ENCODE measurements at places on chromosomes 12 and 14.

GRCh38 chr12:77001276-77001675, 64.1 kb downstream of the E2F7 start:
- no peaks in the 10 kb centered on the region for H3K27me3 ChIP-seq
- H3K27ac ChIP-seq = no peak overlapping the region
- H3K36me3 ChIP-seq = no peaks in the 10 kb centered on the region
- no peak overlapping the region for H3K4me3 ChIP-seq
- no peaks in the 10 kb centered on the region for H3K4me1 ChIP-seq

DNA sequence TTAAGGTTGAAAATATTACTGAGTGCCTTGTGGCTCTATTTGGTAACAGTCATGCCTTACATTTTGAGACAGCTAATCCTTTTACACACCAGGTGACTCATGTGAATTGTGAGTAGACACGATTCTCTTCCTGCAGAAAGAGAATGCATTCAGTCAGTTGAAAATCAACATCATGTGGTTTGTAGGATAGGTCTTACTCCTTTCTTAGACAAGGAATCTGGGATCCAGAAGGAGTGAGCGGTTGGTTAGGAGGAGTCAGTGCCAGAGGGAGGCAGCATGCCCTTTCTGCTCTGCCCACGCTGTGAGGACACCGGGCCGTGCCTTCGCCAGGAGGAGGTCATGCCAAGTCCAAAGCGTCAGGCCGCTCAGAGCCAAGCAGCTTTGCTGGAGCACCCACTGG, 47.6 kb downstream of the TRAF3 start:
- no peaks in the 10 kb centered on the region for H3K36me3 ChIP-seq
- DNase-seq = no peak
- no peak overlapping the region for H3K4me3 ChIP-seq
- no peaks in the 10 kb centered on the region for H3K4me1 ChIP-seq
- no peaks in the 10 kb centered on the region for H3K27me3 ChIP-seq

DNA sequence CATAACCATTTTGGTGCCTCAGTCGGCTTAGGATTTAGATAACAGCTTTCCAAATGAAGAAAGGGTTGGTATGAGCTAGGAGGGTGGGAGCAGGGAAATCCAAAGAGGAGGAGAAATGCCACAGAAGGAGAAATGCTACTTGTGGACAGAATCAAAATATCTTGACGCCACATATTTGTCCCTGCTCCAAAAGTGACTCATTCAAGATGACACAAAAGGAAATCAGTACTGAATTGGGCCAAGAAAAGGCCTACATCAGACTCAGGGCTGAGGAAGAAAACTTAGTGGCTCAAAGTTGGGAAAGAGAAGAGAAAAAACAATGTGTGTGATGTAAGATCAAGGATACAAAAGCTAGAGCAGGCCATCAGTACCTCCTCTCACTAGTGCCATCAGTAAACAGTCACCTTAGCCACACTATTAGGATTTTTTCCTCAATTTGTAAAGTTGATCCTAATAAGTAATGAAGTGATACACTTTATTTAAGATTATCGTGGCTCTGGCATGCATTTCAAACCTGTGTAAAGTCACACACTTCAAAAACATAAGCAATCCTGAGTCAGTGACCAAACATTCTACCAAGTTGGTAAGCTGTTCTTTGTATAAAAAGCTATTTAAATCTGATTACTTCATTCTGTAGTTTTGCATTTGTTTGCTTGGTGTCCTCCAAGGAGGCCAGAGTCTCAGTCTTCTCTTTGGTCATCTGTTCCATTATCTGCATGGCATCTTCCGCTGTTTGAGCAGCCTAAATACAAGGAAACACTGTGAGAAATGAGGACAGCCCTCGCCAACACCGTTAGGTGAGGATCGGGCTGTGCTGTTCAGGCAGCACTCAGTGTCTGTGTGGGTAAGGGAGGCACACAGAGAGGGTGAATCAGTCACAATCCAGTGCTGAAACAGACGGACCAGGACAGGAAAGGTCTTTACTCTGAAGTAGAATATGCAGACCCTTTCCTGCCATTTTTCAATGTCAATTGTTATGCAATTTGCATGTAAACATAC, 52.6 kb upstream of the VPS33A start:
- no peaks in the 10 kb centered on the region for H3K4me1 ChIP-seq
- peaks cover 38% of the 10 kb centered on the region for H3K36me3 ChIP-seq
- no peak for DNase-seq

- no peaks in the 10 kb centered on the region for H3K27me3 ChIP-seq
- H3K4me1 ChIP-seq = no peaks in the 10 kb centered on the region
- no peaks in the 10 kb centered on the region for H3K36me3 ChIP-seq
- no peak overlapping the region for H3K4me3 ChIP-seq
These were observed 43.1 kb upstream of the GPHB5 start for GRCh38 chr14:63361790-63362189.

DNA sequence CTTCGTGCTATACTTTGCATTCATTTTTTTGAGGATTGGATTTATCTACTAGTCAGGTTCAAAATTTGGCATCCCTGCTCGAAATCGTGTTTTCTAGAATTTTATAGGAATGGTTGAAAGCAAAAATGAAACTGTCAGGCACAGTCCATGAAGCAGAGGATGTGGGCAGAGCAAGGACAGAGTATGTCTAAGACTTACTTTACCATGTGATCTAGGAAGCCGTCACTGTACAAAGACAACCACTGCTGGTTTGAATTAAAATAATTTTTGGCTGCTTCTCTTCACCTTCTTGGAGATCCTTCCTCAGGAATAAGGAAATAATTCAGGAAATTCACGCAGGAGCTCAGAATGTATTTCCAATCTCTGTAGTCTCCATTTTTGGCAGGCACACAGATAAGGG, 31.6 kb upstream of the SGPP1 start:
- H3K27me3 ChIP-seq = no peaks in the 10 kb centered on the region
- no peaks in the 10 kb centered on the region for H3K4me1 ChIP-seq
- DNase-seq = no peak

GRCh38 chr14:80973931-80974641, 18.7 kb downstream of the TSHR start:
- H3K4me1 ChIP-seq = peaks cover 7% of the 10 kb centered on the region
- H3K36me3 ChIP-seq = no peaks in the 10 kb centered on the region
- no peaks in the 10 kb centered on the region for H3K27me3 ChIP-seq
- DNase-seq = no peak
- no peak overlapping the region for H3K4me3 ChIP-seq

GRCh38 chr12:94184995-94185719, 36.8 kb downstream of the PLXNC1 start:
- no peaks in the 10 kb centered on the region for H3K36me3 ChIP-seq
- no peak overlapping the region for H3K27ac ChIP-seq
- H3K4me3 ChIP-seq = no peak overlapping the region
- H3K27me3 ChIP-seq = no peaks in the 10 kb centered on the region
- H3K4me1 ChIP-seq = no peaks in the 10 kb centered on the region
- DNase-seq = no peak

DNA sequence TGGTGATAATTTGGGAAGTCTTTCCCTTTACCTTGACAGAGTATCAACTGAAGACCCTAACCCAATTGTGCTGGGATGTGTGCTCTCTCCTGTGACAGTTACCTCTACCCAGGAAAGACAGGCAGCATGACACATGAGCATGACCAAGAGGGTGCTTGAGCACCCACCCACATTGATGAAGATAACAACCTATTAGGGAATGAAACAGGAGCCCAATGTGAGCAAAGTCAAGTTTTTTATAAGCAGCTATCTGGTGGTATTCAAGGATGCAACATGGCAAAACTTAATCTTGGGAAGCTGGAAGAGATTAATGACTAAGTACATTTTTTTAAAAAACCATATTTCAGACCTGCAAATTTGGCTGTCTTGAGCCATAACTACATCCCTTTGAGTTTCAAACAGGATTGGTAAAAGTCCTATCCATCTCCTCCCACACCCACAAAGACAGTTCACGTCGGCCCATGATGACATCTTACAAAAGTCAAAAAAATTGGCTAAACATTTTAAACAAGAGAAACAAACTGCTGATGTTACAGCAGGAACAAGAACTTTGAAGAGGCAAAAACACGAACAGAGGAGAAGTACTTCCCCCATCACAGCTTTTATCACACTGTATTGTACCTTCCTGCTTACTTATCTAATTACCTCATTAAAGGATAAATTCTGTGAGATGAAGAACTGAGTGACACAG, 60.3 kb downstream of the MED13L start:
- H3K36me3 ChIP-seq = no peaks in the 10 kb centered on the region
- H3K27me3 ChIP-seq = no peaks in the 10 kb centered on the region
- no peak overlapping the region for H3K27ac ChIP-seq
- H3K4me3 ChIP-seq = no peak overlapping the region
- DNase-seq = no peak

GRCh38 chr14:25411781-25412757, 362.1 kb upstream of the STXBP6 start:
- H3K4me1 ChIP-seq = no peaks in the 10 kb centered on the region

DNA sequence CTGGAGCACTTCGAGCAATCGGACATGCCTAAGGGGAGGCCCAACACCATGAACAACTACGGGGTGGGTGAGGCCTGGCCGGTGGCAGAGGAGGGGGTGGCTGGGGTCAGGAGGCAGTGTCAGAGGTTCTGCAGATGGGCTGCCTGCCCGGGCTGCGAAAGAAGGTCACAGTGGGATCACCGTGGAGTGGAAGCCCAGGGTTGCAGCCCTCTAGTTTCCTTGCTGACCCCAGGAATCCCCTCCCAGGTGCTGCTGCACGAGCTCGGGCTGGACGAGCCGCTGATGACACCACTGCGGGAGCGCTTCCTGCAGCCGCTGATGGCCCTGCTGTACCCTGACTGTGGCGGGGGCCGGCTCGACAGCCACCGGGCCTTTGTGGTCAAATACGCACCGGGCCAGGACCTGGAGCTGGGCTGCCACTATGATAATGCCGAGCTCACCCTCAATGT, 1.9 kb upstream of the ARL6IP4 start:
- no peaks in the 10 kb centered on the region for H3K27me3 ChIP-seq
- H3K27ac ChIP-seq = no peak overlapping the region
- H3K4me1 ChIP-seq = peaks cover 18% of the 10 kb centered on the region
- DNase-seq = peak; percentile 69

- DNase-seq = no peak
- H3K36me3 ChIP-seq = no peaks in the 10 kb centered on the region
- H3K27ac ChIP-seq = no peak overlapping the region
- no peaks in the 10 kb centered on the region for H3K4me1 ChIP-seq
- H3K4me3 ChIP-seq = no peak overlapping the region
These were observed 85.0 kb upstream of the ARID2 start for GRCh38 chr12:45644541-45644940.

DNA sequence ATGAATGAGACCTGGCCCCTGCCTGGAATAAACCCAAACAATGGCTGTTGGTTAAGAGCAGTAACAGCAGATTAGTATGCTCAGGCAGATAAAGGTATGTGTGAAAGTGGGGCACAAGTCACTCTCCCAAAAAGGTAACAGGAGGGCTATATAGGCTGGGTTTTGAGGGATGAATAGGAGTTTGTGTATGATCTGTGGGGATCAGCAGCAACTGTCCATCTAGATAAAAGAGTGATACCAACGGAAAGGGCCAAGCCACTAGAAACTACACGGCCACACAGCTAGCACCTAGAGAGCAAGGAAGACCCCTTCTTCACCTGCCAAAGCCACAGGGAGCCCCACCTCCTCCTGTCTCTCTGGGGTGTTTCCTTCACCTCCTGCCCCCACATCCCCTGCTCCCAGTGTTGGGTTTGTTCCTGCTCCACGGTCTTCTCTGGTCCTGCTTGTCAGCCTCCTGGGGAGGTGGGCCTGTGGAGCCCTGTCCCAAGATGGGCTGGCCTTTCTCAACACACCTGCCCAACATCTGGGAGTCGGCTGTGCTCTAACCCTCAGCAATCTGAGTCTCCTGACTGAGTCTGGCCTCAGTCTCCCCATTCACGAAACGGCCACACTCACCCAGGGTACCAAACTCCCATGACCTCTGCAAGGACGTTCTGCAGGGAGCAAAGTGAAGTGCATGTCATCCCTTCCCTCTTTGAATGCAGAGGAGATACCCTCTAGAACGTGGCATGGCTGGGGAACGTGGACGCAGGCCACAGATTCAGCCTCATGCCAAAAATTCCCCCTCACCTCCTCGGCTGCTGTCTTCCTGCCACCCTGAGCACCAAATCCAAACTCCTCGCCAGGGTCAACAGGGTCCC, 108.2 kb downstream of the NCOR2 start:
- no peaks in the 10 kb centered on the region for H3K36me3 ChIP-seq
- H3K27me3 ChIP-seq = no peaks in the 10 kb centered on the region
- DNase-seq = no peak
- H3K27ac ChIP-seq = no peak overlapping the region
- no peaks in the 10 kb centered on the region for H3K4me1 ChIP-seq

GRCh38 chr12:67892259-67893021, 96.8 kb upstream of the IFNG-AS1 start:
- H3K27ac ChIP-seq = no peak overlapping the region
- no peaks in the 10 kb centered on the region for H3K4me1 ChIP-seq
- no peak for DNase-seq
- no peaks in the 10 kb centered on the region for H3K27me3 ChIP-seq
- H3K36me3 ChIP-seq = no peaks in the 10 kb centered on the region
- H3K4me3 ChIP-seq = no peak overlapping the region

- no peaks in the 10 kb centered on the region for H3K27me3 ChIP-seq
- H3K4me1 ChIP-seq = no peaks in the 10 kb centered on the region
- H3K27ac ChIP-seq = no peak overlapping the region
- DNase-seq = no peak
These were observed 1108.3 kb upstream of the FLRT2 start for GRCh38 chr14:84421621-84422020.

GRCh38 chr12:47838286-47838931, 18.7 kb upstream of the HDAC7 start:
- no peaks in the 10 kb centered on the region for H3K4me1 ChIP-seq
- H3K36me3 ChIP-seq = no peaks in the 10 kb centered on the region
- no peak for DNase-seq
- no peaks in the 10 kb centered on the region for H3K27me3 ChIP-seq
- H3K27ac ChIP-seq = no peak overlapping the region

GRCh38 chr14:46769292-46769691, 117.7 kb upstream of the RPL10L start:
- H3K27me3 ChIP-seq = no peaks in the 10 kb centered on the region
- no peak for DNase-seq
- H3K4me1 ChIP-seq = no peaks in the 10 kb centered on the region
- H3K4me3 ChIP-seq = no peak overlapping the region
- H3K36me3 ChIP-seq = no peaks in the 10 kb centered on the region

GRCh38 chr14:58280954-58281787, 17.2 kb upstream of the ARID4A start:
- H3K4me1 ChIP-seq = no peaks in the 10 kb centered on the region
- peak; percentile 50 for DNase-seq
- H3K27me3 ChIP-seq = no peaks in the 10 kb centered on the region

DNA sequence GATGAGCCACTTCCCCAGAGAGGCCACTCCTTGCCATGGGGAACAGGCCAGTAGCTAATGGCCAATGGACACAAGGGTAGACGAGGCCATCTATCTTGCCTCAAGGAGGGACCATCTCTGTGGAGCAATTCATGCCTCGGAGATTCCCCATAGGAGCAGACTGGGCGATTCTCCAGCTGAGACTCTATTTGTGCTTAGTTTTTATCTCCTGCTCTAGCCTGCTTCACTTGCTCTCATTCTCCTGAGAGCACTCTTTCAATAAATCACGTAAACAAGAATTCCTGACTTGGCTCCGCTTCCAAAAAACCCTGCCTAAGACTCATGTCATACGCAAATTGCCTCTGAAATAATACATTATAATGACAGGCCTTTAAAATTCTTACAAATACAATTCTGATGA, 396.4 kb upstream of the USP15 start:
- DNase-seq = no peak
- no peaks in the 10 kb centered on the region for H3K4me1 ChIP-seq
- H3K36me3 ChIP-seq = no peaks in the 10 kb centered on the region
- H3K4me3 ChIP-seq = no peak overlapping the region
- no peaks in the 10 kb centered on the region for H3K27me3 ChIP-seq

- no peak for DNase-seq
- H3K27ac ChIP-seq = no peak overlapping the region
- H3K4me1 ChIP-seq = peaks cover 7% of the 10 kb centered on the region
These were observed 49.6 kb upstream of the HECTD1 start for GRCh38 chr14:31257244-31257553.
